ENCODE measurements at places on chromosomes 13 and 19.

- no peak for DNase-seq
Observed at GRCh38 chr13:105343134-105343806, 1192.2 kb downstream of the EFNB2 start.

- no peak for DNase-seq
Observed at GRCh38 chr19:45263013-45263412, 11.9 kb downstream of the MARK4 start.

- no peak for DNase-seq
Observed at GRCh38 chr19:44602081-44602480, 11.3 kb upstream of the IGSF23 start.

DNA sequence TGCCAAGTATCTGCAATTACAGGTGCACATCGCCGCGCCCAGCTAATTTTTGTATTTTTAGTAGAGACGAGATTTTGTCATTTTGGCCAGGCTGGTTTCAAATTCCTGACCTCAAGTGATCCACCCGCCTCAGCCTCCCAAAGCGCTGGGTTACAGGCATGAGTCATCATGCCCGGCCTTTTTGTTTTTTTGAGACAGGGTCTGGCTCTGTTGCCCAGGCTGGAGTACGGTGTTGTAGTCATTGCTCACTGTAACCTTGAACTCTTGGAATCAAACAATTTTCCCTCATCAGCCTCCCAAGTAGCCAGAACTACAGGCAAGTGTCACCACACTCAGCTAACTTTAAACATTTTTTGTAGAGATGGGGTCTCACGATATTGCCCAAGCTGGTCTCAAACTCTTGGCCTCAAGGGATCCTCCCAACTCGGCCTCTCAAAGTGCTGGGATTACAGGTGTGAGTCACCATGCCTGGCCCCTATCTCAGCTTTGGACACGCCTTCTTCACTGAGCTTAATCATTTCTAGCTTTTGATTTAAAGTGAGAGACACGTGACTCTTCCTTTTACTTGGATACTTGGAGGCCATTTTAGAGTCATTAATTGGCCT is 4.0 kb upstream of the IRGC start:
- no peak for DNase-seq

- peak; percentile 47 for DNase-seq
Observed at GRCh38 chr13:74135326-74136083, 1.3 kb upstream of the KLF12 start.

DNA sequence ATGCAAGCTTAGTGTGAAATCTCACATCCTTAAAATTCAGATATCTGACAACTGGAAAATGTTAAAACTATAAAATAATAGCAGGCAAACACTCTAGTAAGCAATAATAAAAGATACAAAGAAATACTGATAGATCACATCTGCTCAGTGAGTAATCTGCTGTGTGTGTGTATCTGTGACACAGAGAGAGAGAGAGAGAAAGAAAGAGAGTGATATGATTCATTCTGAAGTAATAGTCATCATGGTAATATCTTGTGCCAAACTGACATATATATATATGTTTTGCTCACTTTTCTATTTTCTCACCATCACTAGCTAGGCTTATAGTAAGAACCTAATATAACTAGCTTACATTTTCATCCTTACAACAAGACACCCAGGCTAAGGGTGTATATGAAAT is 288.0 kb upstream of the SLITRK6 start:
- DNase-seq = no peak

DNA sequence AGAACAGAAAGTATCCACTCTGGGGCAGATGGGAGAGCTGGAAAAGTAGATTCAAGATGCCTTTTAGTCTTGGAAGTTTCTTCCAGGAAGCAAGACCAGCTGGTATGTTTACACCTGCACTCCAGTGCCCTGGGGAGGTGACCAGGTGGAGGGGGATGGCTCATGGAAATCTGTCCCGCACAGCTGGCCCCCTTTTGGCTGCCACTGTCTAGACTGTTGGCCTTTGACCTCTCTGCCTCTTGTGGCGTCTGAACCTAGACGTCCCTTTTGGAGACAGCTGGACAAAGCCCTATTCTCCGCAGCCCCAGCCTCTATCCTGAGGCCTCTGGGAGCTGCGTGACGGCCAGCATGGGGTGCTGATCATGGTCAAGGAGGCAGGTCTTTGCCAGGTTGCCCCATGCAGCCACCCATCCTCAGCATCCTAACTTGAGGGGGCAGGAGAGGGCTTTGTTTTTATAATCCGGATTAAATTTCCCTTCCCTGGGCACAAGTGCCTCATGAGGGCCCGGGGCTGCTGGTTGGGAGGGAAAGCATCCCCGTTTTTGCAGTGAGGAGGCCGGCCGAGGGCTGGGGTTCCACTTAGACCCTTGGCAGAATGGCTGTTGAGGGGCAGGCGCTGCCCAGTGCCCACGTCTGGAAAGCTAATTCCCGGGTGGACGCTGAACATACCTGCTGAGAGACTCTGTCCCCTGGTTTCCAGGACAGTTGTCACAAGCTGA is 17.3 kb upstream of the GDF15 start:
- DNase-seq = no peak

DNA sequence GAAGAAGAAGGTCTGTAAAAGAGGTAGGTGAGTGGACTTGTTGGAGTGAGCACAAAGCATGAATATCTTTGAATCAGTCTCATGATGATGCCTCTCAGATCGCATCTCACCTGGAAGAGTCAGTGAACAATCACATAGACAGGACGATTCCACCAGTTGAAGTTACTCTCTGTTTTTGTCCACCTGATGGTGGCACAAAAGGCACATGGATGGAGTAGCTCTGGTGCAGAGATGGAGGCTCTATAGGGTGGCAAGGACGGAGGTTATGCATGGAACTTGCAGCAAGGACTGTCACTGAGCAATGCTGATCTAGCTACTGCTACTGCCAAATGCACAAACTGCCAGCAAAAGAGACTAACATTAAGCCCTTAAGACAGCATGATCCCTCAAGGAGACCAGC is 10.3 kb upstream of the MYCBP2 start:
- no peak for DNase-seq
